ENCODE measurements at places on chromosomes 4 and X.

GRCh38 chr4:77385124-77385969 lies 220.3 kb upstream of the CXCL13 start:
- DNase-seq = peak; percentile 10

GRCh38 chr4:173821036-173821435 lies 291.0 kb upstream of the HAND2 start:
- no peak for DNase-seq

- DNase-seq = no peak
Measured at GRCh38 chr4:81408341-81408740, 63.4 kb downstream of the RASGEF1B start.

- no peak for DNase-seq
Measured at GRCh38 chr4:3407930-3408792, 33.6 kb upstream of the HGFAC start.

- peak; percentile 1 for DNase-seq
Measured at GRCh38 chrX:53319614-53320542, 38.5 kb upstream of the IQSEC2 start.

DNA sequence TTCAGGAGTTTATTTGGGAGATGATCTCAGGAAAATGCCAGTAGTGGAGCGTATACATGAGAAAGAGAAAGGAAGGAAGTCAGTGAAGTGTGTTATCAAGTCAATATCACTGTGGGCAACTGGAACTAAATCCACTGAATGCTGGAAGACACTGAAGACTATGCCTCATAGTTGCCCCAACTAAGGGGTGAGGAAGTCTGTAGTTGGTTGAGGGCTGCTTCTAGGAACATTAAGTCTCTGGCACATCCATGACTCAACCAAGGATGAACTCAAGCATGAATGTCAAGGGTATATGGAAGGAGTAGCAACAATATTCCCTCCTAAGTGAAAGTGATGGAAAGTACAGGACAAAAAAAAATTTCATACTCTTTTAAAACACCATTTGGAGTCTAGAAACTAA lies 167.9 kb downstream of the MAGEB17 start:
- no peak for DNase-seq

DNA sequence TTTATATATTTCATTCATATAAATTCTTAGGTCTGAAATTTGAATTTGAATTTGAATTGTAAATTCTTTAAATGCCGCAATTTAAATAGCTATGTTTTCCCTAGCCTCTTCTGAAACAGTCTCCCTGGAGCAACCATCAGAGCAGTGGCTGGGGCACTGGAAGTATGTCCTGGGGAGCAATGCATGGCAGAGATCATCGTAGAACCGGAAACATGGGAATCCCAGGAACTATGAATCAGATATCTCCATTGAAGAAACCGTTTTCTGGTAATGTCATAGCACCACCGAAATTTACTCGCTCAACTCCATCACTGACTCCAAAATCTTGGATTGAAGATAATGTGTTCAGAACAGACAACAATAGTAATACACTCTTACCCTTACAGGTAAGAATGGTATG lies 4.9 kb downstream of the CPEB2 start:
- DNase-seq = no peak

- DNase-seq = peak; percentile 3
Measured at GRCh38 chrX:69493193-69493592, 10.9 kb upstream of the NALF2 start.

DNA sequence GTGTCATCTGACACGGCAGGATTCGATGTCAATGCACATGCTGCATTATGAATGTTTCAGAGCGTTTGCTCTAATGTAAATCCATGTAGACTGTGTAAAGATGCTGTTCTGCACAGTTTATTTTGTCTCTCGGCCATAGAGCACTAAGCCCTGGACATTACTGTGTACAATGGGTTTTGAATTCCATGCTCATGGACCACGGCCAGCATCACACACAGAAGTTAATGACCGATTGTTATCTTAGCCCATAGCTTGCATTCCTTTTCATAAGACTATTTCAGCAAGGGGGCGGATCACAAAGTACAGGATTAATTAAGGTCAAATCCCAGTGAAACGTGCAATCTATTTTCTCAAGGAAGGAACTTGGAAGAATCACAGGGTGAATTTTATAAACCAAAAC lies 286.1 kb upstream of the TENM3 start:
- DNase-seq = no peak

GRCh38 chrX:148542481-148543255 lies 42.3 kb downstream of the AFF2 start:
- DNase-seq = no peak

GRCh38 chrX:6660567-6661264 lies 125.8 kb upstream of the VCX3A start:
- no peak for DNase-seq

- DNase-seq = peak; percentile 58
Measured at GRCh38 chr4:74444891-74445642, at the start of gene AREG. Gene AREG, plus strand, starts transcription at chr4:74445136. Its CDS starts 210 bp downstream, at chr4:74445346.

- DNase-seq = no peak
Measured at GRCh38 chr4:138609943-138610350, 367.8 kb upstream of the SLC7A11 start.

DNA sequence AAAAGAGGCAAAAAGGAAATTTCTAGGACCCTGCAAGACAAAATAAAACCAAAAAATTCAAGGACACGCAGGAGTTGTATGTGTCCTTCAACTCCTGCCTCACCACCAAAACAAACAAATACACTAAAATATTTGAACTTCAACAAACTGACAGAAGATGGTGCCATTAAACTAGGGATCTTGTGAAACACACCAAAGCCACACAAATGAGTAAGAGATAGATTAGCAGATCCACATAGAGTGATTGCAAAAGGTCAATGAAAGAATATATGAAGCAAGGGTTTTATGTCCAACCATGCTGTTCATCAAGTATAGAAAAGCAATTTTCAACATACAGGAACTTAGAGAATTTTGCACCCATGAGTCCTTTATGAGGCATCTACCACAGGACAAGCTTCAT lies 40.1 kb upstream of the SCML1 start:
- no peak for DNase-seq

- DNase-seq = no peak
Measured at GRCh38 chr4:6469144-6469543, 3.3 kb downstream of the PPP2R2C start.

DNA sequence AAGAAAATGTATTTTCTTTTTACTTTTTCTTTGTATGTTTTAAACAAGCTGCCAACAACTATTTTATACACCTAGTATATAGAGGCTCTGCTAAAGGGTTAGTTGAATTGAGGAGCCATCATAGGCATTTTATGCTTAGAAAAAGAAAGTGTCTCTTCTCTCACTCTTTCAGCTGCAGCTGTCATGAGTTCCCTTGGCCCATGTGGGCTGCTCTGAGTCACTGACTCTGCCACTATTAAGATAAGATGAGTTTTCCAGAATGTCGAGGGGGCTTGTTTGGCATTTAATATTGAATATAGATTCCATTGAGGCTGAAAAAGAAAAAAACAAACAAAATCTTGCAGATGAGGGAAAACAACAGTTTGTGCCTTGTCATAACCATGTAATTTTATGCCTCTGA lies 126.0 kb upstream of the PAQR3 start:
- no peak for DNase-seq

Data from DMS79 treated with DMSO at 0.1 percent for 48 hours (cell line).